ENCODE measurements at places on chromosomes 7 and 10.

GRCh38 chr7:32250471-32251260 lies 180.5 kb upstream of the PDE1C start:
- no peak for DNase-seq

DNA sequence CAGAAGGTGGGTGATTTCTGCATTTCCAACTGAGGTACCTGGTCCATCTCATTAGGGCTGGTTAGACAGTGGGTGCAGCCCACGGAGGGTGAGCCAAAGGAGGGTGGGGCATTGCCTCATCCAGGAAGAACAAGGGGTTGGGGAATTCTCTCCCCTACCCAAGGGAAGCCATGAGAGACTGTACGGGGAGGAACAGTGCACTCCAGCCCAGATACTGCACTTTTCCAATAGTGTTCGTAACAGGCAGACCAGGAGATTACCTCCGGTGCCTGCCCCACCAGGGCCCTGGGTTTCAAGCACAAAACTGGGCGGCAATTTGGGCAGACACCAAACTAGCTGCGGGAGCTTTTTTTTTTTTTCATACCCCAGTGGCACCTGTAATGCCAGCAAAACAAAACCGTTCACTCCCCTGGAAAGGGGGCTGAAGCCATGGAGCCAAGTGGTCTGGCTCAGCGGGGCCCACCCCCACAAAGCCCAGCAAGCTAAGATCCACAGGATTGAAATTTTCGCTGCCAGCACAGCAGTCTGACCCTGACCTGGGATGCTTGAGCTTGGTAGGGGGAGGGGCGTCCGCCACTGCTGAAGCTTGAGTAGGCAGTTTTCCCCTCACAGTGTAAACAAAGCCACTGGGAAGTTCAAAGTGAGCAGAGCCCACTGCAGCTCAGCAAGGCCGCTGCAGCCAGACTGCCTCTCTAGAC lies 31.2 kb downstream of the ARMC10 start:
- peak; percentile 69 for DNase-seq

- DNase-seq, result no peak
Observed at GRCh38 chr10:72263613-72264241, 10.0 kb upstream of the DDIT4 start.

- DNase-seq, result no peak
Observed at GRCh38 chr7:79749856-79750255, 296.4 kb upstream of the MAGI2 start.

GRCh38 chr7:3218411-3219225 lies 82.4 kb upstream of the SDK1 start:
- DNase-seq, result no peak

DNA sequence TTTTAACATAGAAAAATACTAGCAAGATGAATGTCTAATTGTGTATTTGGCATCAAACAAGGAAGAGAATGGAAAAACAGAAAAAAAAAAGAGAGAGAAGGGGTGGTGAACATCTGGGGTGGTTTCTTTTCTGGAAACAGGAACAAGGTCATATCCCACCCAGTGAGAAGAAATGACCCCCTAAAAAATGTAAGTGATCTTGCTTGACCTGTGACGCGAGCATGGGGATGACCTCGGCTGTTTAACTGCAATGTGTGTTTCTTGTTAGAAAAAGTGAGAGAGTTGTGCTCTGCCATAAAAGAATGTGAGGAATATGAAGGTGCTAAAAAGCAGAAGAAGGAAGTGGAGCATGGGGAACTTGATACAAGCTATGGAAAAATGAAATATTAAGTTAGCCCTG lies 258.5 kb downstream of the AGMO start:
- DNase-seq, result no peak

DNA sequence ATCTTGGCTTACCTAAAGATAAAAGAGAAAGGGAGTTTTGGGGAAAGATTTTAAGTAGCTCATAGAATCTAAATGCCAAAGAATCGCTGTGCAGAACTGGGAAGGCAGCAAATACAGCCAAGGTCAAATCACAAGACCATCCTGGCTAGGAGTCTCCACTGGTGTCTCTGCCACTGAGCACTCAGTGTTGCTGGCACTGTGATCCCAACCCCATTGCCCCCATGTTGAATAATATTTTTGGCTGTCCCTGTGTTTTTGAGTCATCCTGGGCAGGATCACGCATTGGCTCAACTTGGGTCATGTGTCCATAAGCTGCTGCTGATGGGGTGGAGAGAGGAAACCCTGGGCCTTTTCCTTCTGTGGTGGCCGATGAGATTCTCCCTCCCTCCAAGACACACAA lies 21.2 kb downstream of the TLX1 start:
- no peak for DNase-seq

DNA sequence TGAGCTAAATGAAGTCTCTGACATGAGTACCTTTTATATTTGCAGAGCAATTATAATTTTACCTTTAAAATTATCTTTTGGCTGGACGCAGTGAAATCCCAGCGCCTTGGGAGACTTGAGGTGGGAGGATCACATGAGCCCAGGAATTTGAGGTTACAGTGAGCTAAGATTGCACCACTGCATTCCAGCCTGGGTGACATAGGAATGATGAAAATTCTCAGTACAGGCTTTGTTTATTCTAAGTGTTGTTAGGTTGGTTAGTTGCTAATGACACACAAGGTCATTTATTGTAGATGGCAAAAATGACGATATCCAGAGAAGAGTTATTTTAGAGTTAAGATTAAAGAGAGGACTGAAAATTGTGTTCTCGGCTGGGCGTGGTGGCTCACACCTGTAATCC lies 87.6 kb downstream of the XRCC2 start:
- DNase-seq, result no peak

DNA sequence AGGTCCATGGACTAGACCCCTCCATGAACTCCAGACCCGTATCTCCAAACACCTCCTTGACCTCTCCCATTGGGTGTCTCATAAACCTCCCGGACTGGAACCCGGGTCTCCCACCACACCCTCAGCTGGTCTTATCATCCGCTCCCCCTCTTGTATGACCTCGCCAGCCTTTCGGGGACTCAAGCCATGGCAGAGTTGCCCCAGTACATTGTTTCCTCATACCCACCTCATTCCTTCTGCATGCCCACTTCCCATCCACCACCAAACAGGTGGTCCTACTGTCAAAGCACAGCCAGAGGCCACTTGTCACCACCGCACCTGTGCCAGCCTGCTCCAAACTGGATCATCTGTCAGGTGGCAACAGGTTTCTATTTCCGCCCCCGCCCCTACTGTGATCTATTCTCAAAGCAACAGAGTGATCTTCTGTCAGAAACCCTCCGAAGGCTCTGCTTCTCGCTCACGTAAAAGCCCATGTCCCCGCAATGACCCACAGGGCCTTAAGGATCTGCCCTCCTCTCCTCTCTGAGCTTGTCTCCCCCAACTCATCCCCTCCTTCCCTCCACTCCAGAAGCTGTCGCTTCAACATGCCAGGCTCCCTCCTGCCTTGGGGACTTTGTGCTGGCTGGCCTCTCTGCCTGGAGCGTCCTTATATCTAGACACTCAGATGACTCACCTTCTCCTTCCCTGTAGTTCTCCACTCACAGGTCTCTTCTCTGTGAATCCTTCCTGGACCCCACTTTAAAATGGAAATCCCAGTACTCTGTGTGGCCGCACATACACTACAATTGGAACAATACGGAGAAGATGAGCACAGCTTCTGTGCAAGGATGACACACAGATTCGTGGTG lies 22.8 kb upstream of the PRKAG2 start:
- DNase-seq, result no peak

DNA sequence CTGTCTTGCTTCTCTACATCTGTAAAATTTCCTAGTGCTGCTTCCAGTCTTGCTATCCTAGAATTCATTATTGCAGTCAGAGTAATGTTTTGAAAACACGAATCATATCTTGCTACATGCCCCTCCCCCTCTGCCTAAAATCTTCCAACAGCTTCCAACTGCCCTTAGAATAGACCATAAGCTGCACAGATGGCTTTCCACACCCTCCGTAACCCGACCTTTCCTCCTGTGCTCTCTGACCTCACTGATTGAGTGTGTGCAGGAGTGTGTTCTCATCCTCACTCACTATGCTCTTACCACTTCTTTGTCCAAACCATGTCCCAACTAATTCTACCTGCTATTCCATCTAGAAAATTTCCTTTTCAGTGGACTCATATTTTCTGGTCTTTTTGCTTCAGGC lies 121.2 kb upstream of the ANKRD1 start:
- DNase-seq, result no peak

- no peak for DNase-seq
Observed at GRCh38 chr10:42942279-42942950, 134.5 kb upstream of the RET start.

GRCh38 chr10:21473135-21473534 lies 52.3 kb downstream of the SKIDA1 start:
- no peak for DNase-seq

- no peak for DNase-seq
Observed at GRCh38 chr7:43904533-43905208, 1.7 kb downstream of the URGCP start.

- no peak for DNase-seq
Observed at GRCh38 chr7:45911311-45911710, 9.8 kb downstream of the IGFBP3 start.

DNA sequence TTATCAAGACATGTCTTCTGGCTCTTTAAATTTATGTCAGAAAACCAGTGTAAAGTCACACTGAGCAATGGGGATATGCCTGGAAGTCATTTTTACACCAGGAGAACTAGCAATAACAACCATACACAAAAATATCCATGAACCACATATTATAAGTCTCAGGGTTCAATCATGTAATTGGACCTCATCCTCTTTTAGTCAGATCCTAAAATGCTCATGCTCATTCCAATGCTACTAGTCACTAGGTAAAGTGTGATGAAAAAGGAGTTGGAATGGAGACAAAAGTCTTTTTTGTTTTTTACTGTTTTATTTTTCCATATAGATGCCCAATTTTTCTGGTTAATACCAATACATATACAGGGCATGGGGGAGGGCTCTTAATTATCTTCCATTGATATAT lies 306.1 kb downstream of the DGKB start:
- no peak for DNase-seq

- no peak for DNase-seq
Observed at GRCh38 chr10:18332484-18332883, 192.3 kb downstream of the CACNB2 start.

DNA sequence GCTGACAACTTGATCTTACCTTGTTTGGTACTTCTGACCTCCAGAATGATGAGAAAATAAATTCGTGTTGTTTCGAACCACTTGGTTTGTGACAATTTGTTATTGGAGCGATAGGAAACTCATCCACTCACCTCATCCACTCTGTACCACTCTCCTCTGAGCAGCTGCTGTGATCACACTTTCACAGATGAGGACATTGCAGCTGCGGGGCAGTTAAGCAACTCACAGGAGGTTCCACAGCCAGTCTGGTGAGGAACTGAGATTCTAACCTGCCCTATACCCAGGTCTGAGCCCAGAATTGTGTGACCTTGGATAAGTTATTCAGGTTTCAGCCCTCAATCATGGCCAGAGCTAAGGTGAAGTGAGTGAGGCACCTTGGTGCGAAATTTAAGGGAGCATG lies 35.2 kb downstream of the BTBD16 start:
- DNase-seq, result no peak

GRCh38 chr10:129908406-129908805 lies 55.7 kb downstream of the EBF3 start:
- no peak for DNase-seq

- no peak for DNase-seq
Observed at GRCh38 chr7:121795736-121796135, 77.2 kb upstream of the PTPRZ1 start.

DNA sequence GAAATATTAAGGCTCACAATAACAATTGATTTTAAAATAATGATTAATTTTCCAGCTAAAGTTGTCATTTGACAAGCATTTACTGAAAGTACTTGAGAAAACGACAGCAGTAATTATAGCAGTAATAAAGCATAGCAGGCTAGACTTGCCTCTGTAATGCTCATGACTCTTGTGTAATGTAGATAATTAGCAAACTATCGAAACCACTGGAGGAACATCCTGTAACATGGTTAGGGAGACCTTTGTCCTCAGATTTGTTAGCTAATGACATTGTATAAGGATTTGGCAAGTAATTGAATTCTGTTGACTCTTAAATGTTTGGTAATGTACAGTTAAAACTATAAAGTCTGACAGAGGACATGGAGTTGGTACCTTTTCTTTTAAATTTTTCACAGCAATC lies 24.8 kb downstream of the ARL4A start:
- DNase-seq, result no peak

DNA sequence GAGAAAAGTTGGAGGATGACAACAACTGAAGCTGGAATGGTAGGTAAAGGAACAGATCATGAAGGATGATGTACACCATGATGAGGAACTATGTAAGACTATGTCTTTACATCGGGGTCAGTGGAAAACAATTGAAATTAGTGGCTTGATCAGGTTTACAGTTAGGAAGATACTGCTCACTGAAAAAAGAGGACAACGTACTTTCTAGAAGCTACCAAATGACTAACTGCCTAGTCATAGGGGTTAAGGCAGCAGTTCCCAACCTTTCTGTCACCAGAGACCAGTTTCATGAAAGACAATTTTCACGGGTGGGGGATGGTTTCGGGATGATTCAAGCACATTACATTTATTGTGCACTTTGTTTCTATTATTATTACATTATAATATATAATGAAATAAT lies 91.6 kb upstream of the ANKRD1 start:
- no peak for DNase-seq

- no peak for DNase-seq
Observed at GRCh38 chr10:96138102-96138501, 8.0 kb downstream of the ZNF518A start.

GRCh38 chr7:20220293-20220761 lies 3.1 kb upstream of the MACC1 start:
- DNase-seq, result no peak

DNA sequence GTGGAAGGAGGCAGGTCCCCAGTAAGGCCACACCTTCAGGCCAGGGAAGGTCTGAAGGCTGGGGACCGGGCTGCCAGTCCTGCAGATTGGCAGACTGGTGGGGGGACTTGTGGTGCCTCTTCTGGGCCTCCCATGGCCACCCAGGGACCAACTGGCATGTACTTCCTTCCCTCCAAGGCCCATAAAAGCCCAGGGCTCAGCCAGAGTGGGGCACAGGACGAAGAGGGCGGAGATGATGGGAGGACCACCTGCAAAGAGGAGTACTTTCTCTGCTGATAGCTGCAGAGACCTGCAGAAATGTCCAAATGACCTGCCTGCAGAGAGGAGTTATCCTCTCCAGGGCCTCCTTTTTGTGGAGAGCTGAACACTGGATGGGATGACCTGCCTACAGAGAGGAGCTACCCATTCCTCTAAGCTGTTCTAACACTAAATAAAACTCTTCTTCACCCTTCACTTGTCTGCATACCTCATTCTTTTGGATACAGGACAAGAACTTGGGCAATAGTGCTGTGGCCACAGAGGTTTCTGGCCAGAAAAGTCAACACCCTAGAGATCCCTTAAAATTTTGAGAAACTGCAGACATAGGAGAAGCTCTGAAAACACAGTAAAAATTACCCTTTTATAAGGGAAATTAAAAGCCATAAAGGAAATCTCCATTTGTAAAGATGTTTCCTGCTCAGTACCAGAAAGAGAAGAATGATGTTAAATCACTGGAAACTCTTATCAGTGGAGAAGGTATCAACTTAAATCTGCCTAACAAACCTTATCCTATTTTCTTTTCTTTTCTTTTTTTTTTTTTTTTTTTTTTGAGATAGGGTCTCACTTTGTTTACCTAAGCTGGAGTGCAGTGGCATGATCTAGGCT lies 20.7 kb upstream of the PRF1 start:
- DNase-seq, result no peak

GRCh38 chr7:83957333-83957732 lies 237.3 kb downstream of the SEMA3A start:
- DNase-seq, result no peak
